ENCODE measurements at places on chromosomes 1 and 21.
A peak's percentile ranks its signal among the peaks of the same experiment; 100 is the strongest.

GRCh38 chr1:3834701-3835100 is 22.3 kb downstream of the CEP104 start:
- DNase-seq: no peak

DNA sequence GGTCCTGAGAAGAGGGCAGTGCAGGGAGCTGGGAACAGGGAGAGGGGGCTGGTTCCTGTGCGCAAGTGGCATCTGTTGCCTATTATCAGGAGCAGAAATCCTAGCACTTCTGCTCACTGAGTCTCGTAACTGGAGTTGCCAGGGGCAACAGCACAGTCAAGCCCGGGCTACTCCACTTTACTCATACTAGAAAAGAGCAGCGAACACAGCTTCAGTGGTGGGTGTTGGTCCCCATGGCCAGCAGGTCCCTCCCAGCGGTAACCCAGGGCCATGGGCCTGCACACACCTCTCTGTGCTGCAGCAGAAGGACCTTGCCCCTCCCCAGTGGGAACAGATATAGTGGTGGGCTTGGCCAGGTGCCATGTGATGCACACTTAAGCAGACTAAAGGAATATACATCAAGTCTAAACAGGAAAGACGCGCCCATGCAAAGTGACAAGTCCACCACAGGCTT is 8.5 kb downstream of the PYCR2 start:
- DNase-seq: no peak

- DNase-seq: no peak
These were observed 29.6 kb downstream of the GNG12 start for GRCh38 chr1:67803380-67804279.

GRCh38 chr1:168291222-168291837 is 10.7 kb downstream of the TBX19 start:
- no peak for DNase-seq

- DNase-seq: no peak
These were observed 5.9 kb upstream of the PRKAA2 start for GRCh38 chr1:56639211-56639610.

GRCh38 chr1:109983380-109984189 is 980 bp upstream of the AHCYL1 start:
- DNase-seq: no peak

GRCh38 chr1:35753626-35754260 is 16.0 kb downstream of the CLSPN start:
- DNase-seq: no peak

GRCh38 chr1:42013881-42014470 is 95.3 kb upstream of the HIVEP3 start:
- no peak for DNase-seq

GRCh38 chr1:30596891-30597290 is 126.5 kb downstream of the MATN1 start:
- DNase-seq: no peak

DNA sequence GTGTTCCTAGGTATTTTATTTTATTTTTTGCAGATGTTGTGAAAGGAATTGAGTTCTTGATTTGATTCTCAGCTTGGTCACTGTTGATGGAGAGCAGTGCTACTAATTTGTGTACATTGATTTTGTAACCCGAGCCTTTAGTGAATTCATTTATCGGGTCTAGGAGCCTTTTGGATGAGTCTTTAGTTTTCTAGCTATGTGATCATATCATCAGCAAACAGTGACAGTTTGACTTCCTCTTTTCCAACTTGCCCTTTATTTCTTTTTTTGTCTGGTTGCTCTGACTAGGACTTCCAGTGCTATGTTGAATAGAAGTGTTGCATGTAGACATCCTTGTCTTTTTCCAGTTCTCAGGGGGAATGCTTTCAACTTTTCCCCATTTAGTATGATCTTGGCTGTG is 138.9 kb downstream of the LHX8 start:
- no peak for DNase-seq

GRCh38 chr1:243841507-243841906 is 8.5 kb downstream of the AKT3 start:
- no peak for DNase-seq

DNA sequence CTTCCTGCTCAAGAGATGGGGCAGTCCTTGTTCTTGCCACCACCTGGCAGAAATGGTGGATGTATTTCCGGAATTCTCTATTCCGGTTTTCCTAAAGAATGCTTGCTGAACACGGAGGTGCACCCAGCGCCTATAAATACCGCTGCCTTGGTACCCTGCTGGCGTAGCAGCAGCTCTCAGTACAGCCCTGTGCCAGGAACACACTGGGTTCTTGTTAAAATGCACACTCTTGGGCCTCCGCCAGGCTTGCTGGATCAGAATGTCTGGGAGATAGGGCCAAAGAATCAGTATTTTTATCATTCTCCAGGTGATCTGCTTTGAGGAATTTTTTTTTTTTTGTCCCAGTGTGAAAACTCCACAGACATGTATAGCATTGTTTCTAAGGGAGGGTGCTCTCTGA is 54.2 kb downstream of the IGSF5 start:
- no peak for DNase-seq

DNA sequence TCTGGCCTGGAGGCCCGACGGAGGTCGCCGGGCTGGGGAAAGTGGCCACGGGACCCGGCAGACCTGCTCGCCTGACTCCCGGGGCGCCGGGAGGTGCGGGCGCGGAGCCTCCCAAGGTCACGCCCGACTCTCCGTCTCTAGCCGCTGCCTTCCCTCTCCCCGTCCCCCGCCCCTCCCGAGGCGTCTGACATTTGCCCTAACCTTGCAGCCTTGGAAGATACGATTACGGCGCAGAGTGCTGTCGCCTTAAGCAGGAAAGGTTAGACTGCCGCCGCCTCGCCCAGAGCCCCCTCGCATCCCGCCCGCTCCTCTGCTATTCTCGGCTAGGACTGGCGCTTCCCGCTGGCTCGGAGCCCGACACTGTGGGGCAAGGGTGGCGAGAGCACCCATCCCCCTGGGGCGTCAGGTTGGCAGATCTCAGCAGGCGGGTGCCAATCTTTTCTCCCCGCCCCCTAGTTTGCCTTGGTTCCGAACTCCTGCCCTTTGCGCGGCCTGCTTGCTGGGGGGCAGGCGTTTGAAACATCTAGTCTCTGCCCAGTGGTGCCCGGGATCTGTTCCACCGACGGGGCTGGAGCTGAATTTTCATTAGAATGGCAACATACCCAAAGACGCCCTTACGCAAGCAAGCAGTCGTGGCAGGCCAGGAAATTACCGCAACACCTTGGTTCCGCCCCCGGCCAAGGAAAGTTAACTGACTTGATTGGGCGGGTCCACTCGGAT is 835 bp downstream of the PGM1 start:
- DNase-seq: peak; percentile 56

All from central memory CD8-positive, alpha-beta T cell (primary cell).